NCI-H82 (cell line): ENCODE measurements at places on chromosomes 16 and 17.

- DNase-seq: no peak
These were observed 28.8 kb downstream of the ATP2C2 start for GRCh38 chr16:84397090-84397489.

DNA sequence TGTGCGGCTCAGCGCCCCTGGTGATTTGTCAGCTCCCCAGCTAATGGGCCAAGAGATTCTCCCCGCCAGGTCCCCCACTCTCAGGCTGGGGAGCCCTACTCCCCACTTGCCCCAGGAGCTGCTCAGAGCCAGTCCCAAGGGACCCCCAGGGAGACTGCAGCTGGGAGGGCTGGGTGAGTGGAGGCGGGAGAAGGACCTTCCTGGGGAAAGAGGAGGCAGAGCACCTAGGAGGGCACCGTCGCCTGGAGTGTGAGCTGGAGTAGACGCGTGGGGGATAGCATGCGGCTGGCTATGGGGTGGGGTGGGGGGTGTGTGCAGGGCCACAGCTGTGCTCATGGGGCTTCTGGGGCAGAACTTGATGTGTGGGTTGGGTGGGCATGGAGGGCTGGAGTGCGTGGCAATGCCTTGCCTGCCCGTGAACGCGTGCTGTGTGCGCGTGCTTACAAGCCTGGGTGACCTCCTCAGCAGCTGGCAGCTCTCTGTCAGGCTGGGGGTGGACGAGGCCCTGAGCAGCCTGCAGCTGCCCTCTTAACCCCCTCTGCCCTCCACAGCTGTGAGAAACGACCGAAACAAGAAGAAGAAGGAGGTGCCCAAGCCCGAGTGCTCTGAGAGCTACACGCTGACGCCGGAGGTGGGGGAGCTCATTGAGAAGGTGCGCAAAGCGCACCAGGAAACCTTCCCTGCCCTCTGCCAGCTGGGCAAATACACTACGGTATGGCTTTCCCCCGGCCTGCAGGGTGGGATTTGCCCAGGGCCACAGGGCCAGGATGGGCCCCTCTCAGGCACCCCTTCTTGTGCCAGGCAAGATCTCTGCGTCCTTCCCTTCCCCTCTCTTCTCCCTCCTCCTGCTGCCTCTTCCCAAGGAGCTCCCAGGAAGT, 12.9 kb downstream of the GJD3 start:
- DNase-seq: no peak

DNA sequence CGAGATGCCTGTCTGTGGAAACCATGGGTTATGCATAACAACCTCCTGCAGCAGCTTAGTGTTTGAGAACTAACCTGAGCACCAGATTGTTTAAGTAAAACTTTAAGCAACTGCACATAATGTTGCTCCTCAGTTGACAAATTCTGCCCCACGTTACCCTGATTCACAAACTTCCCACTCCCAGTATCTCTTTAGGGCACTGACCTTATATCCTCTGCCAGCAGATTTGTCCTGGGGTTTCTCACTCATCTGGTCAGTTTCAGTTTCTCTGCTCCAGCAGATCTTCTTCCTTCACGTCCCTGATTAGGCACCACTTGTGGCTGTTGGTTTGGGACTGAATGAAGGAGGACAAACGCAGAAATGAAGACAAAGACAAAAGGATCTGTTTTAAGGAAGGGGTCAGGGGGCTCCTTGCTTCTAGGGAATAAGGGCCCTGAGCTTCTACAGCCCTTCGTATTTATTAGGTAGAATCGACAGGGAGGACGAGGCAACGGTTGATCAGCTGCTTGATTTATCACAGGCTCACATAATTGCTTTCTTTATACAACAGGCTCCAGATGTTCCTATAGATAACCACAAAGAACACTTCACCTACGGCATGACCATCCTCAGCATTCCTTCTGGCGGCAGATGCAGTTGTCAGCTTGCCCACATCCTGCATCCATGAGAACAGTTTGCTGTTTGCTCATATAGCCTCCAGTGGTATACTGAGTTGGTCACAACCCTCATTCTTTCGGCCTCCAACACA, 13.5 kb upstream of the ZNF689 start:
- no peak for DNase-seq

DNA sequence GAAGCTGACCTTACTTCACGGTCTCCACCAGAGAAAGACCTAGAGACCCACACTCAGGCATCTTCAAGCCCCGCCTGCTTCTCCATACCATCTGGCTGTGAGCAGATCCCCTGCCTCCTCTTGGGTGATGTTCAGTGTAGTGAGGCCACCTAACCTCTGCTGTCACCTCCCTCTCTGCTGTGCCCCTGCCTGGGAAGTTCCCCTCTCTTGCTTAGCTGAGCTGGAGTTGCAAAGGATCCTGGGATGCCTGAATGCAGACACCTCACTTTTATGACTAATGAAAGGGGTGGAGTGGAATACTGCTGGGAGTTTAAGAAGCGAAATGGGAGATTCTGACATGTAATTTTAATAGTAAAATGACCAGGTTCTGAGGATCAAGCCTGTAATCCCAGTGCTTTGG, 5.8 kb downstream of the IRX3 start:
- DNase-seq: no peak

- DNase-seq: no peak
These were observed 104.4 kb downstream of the CMIP start for GRCh38 chr16:81548876-81549546.

GRCh38 chr16:57277586-57277985, 6.9 kb downstream of the PLLP start:
- DNase-seq: no peak

DNA sequence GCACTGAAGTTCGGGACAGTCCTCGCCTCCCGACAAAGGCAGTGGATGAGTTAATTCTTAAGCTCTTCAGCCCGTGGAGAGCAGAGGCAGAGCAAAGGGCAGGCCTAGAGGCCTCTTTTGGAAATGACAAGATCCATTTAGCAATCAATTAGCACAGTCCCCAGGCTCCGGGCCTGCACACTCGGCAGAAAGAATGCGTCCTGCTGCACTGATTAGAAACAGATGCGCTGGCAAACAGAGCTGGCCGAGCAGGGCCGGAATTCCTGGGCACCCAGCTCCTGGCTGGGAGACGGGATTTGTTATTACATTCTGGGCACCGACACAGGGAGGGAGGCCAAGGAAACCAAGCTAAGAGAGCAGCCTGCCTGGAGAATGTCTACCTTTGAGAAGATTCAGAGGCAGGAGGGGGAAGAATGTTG, 162.9 kb downstream of the COPRS start:
- DNase-seq: peak; percentile 84

DNA sequence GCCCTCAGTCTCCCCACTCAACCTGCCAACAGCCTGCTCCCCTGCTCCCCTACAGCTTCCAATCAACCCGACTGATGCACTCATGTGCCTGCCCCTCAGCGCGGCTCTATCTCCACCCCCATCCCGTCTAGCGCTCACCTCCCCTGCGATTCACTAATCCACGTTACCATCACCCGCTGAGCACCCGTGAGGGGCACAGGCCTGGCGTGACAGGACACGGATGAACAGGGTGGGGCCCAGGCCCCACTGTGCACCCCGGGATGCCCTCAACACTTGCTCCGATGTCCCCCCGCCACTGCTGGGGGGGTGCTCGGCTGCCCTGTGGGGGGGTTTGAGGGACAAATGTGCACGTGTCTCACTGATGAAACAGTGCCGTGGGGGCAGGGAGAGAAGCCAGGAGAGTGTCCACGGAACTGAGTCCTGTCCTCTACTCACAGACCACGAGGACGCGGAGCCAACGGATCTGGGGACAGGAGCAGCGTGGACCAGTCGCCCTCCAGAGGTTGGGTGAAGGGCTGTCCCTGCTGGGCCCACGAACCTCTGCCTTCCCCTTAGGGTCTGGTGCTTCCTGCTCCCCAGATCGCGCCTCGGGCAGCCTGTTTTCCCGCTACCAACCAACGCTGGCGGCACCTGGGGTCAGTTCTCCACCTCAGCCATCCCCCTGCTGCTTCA, 66.7 kb downstream of the RPH3AL start:
- no peak for DNase-seq

GRCh38 chr16:825341-826061, 25.0 kb upstream of the GNG13 start:
- no peak for DNase-seq

GRCh38 chr17:72258711-72259110, 137.9 kb downstream of the SOX9 start:
- DNase-seq: no peak

GRCh38 chr17:17613708-17614114, 22.2 kb upstream of the PEMT start:
- peak; percentile 97 for DNase-seq

DNA sequence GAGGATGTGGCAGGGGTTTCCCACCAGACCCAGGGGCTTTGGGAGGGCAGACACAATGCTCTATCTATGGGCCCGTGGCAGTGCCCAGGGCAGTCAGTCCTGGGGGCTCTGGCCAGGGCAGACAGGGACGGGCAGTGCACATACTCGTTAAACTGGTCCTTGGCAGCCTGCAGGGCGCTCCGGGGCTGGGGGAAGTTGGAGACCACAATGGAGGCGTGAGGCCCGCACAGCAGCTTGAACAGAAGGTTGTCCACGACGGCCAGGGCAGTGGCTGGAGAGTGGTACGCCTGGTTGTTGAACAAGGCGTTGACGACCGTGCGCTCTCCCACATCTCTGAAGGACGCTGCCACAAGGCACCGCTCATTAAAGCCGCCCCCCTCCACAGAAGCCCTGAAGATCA, 18.6 kb upstream of the RNPS1 start:
- DNase-seq: no peak

- DNase-seq: no peak
These were observed 894 bp downstream of the RNF227 start for GRCh38 chr17:7915179-7915610.

DNA sequence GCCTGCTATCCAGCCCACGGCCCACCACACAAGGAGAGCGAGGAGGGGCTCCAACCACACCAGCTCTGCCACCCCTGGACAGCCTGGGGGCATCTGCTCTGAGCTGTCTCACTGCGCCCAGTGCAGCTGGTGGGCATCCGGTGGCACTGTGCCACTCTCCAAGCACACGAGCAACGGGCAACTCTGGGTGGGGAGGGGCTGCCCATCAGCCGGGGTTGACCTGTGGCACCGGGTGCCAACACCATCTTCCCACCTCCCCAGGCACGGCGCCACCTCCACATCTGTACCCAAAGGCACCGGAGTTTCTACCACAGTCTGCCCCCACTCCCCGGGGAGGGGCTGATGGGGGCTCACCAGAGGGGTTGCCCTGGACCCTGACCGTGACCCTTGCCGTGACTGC, 241.8 kb downstream of the RBFOX3 start:
- no peak for DNase-seq

DNA sequence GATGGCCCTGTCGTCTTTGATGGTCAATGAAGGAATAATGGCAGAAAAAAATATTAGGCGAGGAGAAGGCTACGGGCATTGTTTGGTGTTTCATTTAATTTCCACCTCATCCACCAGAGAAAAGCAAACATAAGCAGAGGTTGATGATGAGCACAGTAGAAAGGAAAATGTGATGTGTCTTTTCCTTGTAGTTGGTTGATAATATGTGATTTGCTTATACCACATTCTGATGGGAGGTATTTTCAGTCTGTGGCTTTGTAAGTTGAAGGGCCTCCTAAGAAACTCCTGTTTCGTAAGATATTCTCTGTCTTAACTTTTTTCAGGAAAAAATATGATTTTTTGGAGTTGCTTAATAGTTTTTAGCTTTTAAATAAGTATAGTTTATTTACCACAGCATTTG, 215.7 kb downstream of the PRKCA start:
- no peak for DNase-seq

GRCh38 chr17:21296097-21297025, 11.8 kb downstream of the MAP2K3 start:
- no peak for DNase-seq

- DNase-seq: no peak
These were observed 154.6 kb downstream of the SEC14L1 start for GRCh38 chr17:77295241-77295853.

- DNase-seq: no peak
These were observed 438 bp upstream of the KCNJ12 start for GRCh38 chr17:21375757-21376080.

GRCh38 chr16:69859105-69859989, 91.8 kb upstream of the CLEC18A start:
- DNase-seq: peak; percentile 72
